Hematopoietic multipotent progenitor cell treated with erythropoietin and hydrocortisone succinate and interleukin-3 and kit ligand, for 8 days (in vitro differentiated cells): ENCODE measurements at places on chromosomes 1 and 21.

DNA sequence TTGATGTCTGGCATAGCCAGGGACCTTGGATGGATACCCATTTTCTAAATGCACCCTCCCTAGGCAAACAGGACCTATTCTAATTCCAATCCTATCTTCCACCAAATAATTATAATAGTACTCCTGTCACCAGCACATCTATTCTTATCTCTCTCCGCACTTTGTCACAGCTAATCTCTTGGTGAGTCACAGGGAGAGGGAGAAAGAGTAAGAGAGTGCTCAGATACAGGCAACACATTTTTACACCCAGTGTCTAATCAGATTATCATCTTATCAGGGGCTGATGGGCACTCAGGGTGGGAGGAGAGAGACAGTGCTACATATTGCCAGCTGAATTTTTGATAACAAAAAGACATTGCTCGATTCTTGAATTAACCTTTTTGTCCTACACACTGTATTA lies 275.0 kb upstream of the BEND5 start:
- no peak for DNase-seq

- no peak for DNase-seq
Observed at GRCh38 chr1:71916894-71917293, 365.4 kb downstream of the NEGR1 start.

DNA sequence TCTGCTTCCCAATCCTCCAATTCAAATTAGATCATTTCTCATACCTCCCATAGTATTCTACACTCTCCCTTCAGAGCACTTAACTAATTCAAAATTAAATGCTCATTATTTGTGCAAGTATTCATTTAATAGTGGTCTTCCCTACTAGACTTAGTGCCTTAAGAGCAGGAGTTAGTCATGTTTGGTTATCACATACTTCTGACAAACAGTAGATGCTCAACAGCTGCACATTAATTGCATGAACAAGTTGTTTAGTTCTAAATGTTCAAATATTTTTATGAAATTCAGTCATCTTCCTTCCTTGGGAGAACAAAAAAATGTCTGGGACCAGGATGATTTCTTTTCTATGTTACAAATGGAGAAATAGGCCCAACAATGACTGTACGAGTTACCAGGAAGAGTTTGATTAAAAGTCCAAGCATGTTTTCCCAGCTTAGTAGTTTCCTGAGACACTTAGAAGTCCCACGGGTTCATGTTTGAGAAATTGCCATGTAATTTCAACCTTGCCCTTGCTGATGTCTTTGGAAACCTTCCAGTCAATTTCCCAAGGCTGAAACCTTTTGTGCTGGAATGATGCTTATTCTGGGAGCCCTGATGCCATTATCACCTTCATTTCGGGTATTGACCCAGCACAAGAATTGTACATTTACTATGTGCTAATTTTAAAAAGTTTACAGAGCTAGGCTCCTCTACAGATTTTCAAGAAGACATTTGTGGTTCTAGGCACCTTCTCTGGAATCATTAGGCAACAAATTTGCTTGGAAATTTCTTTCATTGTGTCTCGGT lies 437.9 kb upstream of the PLXNA2 start:
- no peak for DNase-seq

GRCh38 chr1:59438058-59438560 lies 141.2 kb downstream of the FGGY start:
- no peak for DNase-seq

DNA sequence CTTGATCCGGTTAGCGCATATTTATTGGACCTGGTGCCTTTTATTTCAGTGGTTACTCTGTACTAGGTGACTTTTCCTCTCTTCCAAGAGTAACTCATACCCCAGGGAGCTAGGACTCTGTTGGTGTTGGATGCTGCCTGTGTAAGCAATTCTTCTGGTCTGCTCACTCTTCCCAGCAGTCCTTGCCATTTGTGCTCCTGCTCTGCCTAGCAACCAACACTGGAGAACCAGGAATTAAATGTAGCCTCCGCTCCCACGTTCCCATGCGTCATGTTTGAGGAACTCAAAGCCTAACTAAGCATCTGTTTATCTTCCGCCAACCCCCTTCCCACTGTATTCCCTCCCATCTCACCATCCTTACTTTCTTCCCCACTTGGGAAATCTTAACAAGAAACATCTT lies 65.7 kb upstream of the RAVER2 start:
- DNase-seq, result no peak

- no peak for DNase-seq
Observed at GRCh38 chr1:2908561-2908960, 107.1 kb upstream of the TTC34 start.

DNA sequence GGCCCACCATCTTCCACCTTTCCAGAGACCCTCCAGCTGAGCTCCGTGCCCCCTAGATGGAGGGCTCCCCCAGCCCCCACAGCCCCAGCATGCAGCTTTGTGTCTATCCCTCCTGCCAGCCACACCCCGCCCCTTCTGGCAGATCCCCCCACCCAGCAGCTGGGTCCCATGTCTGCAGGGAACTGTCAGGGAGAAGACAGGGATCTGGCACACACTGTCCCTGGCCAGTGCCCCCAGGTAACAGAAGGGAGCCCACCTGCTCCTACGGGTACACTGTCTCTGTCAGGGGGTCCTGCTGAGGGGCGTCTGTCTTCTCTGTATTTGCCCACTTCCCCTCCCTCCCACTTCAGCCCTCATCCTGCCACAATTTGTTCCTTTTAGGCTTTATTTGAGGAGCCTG lies 11.2 kb upstream of the KIF21B start:
- no peak for DNase-seq

DNA sequence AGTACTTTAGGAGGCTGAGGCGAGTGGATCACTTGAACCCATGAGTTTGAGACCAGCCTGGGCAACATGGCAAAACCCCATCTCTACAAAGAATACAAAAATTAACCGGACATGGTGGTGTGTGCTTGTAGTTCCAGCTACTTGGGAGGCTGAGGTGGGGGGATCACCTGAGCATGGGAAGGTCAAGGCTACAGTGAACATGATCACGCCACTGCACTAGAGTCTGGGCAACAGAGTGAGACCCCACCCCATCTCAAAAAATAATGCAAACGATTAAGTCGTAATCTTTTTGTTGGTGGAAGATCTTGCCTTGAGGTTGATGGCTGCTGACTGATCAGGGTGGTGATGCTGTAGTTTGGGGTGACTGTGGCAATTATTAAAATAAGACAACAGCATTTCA lies 6.3 kb downstream of the RCAN3 start:
- no peak for DNase-seq
